Ovary (tissue), 10 donors: ENCODE measurements at places on chromosomes 2 and 18. TPM values are rescaled to one million over a fixed set of nuclear protein-coding genes. Genes with fewer than 3 reads are reported as not detected.

AGXT gene
- not detected for total RNA-seq

GRCh38 chr2:207144173-207144785, 21.5 kb downstream of the KLF7 start:
- no peak for DNase-seq

DNA sequence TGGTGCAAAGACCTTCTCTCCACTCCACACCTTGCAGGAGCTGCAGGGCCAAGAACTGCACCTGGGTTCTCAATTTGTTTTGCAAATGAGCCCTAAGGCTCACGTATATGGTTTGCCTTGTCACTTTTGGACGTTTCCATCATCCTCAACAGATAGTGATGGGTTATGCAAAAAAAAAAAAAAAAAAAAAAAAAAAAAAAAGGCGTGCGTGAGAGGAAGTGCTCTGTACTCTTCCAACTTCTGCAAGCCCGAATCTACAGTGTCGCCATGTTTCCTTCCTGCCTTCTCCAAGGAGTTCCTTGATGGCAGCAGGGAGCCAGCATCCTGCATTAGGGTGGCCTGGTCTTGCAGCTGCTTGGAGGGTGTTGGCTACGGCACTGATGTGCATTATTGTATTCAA, 4.0 kb upstream of the INHBB start:
- no peak for DNase-seq

GRCh38 chr2:30361751-30362394, 85.2 kb upstream of the LCLAT1 start:
- DNase-seq: no peak

- peak; percentile 76 for DNase-seq
Measured at GRCh38 chr2:54669677-54670484, 53.6 kb upstream of the EML6 start.

GALR1 gene
- not detected for total RNA-seq
